ENCODE measurements at places on chromosomes 11 and 22.

DNA sequence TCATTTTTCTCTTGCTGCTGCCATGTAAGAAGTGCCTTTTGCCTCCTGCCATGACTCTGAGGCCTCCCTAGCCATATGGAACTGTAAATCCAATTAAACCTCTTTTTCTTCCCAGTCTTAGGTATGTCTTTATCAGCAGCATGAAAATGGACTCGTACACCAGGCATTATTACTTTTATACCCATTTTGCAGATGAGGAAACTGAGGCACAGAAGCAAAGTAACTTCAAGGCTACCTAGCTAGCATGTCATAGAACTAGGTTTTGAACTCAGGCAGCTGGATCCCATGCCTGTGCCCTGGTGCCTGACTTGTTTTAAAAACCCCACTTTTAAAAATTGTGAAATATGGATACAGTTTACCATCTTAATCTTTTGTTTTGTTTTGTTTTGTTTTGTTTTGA, 25.8 kb downstream of the KIAA1671 start:
- DNase-seq = no peak

GRCh38 chr11:28697920-28698827, 590.0 kb downstream of the METTL15 start:
- no peak for DNase-seq

- DNase-seq = peak; percentile 38
Observed at GRCh38 chr22:37229805-37230672, 14.0 kb downstream of the RAC2 start.

GRCh38 chr11:96132437-96132836, 208.5 kb upstream of the MTMR2 start:
- no peak for DNase-seq

- DNase-seq = no peak
Observed at GRCh38 chr22:22593964-22594656, 35.0 kb upstream of the PRAME start.

DNA sequence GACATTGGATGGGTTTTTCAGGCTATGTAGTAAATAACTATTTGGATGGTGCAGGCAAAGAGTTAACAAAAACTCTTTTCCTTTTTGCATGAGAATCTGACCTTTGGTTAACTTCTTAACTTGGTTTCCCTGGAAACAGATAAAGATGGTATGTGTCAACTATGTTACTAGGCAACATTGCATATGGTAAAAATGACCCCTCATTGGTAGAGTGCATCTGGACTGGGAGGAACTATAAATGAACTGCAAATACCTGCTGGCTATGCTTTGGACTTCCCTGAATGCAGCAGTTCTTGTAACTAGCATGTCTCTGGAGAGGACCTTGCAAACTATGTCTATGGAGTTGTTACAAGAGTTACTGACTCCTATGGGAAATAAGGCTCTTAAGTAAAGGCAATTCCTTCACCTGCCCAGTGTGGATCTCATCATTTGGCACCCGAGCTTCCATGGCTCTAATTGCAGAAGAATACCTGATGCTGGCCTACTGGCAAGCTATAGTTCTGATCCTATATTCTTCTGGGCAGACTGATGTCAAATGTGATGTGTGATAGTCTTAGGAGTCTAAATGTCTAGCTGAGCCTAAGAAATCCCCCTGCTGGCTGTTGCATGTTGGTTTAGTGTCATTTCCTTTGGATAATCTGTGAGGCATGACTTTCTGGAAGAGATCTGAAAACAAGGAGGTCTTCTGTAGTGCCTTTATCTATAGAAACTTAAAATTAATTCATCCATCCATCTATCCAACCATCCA, 126.7 kb upstream of the MTMR2 start:
- DNase-seq = no peak

- DNase-seq = no peak
Observed at GRCh38 chr11:8638300-8638699, 44.2 kb downstream of the TRIM66 start.

DNA sequence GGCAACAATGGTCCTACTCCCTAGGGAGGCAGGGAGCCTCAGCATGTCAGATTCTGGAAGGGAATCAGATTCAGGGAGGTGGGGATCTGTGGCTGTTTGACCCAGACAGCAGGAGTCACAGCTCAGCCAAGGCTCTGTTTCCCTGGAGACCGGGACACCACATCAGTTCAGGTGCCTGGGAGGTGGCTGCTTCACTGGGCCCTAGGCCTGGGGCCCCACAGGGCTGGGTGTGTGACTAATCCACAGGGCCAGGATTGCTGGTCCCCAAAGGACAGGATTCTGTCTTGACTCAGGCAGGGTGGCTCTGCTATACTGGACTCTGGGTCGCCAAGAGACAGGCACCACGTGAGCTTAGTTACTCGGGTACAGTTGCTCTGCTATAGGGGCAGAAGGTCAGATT, 3.5 kb upstream of the OR5AN1 start:
- DNase-seq = peak; percentile 11

DNA sequence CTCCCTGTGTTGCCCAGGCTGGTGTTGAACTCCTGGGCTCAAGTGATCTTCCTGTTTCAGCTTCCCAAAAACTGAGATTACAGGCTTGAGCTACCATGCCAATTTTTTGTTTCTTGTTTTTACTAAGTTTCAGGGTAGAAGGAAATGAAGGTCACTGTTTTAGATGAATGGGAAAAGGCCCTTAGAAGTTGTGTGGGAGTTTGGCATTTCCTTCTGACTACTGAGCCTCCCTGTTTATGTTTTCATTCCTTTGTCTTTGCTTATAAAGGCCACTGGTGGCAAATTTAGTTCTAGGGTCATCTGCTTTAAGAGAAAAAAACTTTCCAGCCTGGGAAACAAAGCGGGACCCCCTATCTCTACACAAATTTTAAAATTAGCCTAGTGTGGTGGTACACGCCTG, 22.1 kb downstream of the SRPRA start:
- DNase-seq = no peak

DNA sequence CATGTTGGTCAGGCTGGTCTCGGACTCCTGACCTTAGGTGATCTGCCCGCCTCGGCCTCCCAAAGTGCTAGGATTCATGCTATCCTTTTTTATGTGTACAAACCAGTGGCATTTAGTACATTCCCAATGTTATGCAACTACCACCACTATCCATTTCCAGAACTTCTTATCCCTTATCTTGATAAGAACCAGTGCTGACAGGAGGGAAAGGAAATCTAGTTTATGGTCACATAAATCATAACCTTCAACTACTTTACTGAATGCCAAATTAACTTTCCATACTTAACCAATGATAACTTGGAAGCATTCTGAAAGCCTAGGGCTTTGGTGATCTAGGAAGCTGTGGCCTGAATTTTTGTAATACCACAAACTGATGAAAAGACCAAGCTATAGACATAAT, 170.4 kb downstream of the SWAP70 start:
- no peak for DNase-seq

GRCh38 chr11:112630496-112630895, 330.7 kb upstream of the NCAM1 start:
- DNase-seq = no peak

DNA sequence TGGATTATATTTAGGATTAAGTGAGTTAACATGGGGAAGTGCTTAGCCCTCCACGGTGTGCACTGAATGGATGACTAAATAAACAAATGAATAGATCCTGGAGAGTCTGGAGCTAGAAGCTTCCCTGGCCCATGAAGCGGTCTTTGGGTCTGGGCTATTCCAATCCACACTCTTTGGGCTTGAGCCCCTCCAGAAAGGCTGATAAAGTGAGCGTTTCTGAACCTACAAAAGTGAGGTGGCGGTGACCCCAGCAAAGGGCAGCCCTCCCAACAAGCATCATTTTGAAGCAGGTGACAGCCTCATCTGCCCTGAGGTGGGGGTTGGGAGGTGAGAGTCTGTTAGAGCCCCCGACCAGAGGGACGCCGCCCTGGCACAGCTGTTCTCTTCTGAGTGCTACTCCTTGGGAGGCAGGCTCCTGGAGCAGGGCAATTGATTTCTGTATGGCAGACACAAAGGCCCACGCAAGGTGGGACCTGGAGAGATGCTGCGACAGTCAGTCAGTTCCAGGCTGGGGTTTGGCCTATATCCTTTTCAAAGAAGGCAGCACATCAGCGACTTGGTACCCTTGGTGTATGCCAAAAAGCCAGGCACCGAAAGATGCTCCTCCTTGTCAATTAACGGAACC, 157.8 kb downstream of the CACNA1I start:
- DNase-seq = no peak

DNA sequence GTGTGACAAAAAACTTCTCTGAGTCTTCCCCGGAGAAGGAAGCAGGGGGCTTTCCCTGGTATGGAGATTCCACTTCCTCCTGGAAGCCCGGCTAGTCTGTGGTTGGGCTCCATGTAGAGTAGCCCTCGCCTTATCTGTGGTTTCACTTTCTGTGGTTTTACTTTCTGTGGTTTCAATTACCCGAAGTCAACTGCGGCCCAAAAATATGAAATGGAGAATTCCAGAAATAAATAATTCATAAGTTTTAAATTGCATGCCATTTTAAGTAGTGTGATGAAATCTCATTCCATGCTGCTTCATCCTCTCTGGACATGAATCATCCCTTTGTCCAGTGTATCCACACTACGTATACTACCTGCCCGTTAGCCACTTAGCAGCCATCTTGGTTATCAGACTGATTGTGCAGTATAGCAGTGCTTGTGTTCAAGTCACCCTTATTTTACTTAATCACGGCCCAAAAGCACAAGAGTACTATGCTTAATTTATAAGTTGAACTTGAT, 275.0 kb upstream of the SESN3 start:
- no peak for DNase-seq

DNA sequence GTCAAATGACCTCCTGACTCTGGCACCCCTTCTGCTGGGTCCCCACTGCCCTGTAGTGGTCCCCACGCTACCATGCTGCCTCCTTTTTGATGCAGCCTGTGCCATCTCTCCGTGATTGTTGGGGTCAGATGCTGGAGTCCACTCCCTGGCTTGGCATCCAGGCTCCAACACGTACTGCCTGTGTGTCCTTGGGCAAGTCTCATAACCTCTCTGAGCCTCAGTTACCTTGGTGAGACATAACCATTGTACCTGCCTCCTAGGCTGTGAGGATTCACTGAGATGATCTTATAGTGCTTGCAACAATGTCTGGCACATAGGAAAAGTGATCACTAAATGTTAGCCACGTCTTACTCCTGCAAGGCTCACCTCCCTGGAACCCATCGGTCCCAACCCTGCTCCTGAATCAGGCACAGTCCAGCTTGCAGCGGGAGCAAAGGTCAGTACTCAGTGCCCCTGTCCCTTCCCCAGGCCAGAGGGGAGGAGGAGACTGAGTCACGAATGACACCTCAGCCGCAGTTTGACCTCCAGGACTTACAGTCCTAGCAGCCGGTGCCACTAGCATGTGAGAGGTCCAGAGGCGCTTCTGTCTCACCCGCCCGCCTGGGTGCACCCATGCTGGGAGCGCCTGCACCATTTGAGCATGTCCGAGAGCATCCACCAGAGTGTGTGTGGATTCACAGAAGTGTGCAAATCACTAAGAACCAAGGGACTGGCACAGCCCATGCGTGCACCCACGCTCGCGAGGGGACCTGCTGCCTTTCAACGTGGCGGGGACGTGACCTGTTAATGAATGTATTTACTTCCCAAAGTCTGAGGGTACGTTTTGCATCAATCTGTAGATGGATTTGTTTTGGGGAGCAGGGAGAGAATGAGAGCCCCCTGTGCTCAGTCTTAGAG, 3.0 kb upstream of the APOA4 start:
- DNase-seq = no peak

DNA sequence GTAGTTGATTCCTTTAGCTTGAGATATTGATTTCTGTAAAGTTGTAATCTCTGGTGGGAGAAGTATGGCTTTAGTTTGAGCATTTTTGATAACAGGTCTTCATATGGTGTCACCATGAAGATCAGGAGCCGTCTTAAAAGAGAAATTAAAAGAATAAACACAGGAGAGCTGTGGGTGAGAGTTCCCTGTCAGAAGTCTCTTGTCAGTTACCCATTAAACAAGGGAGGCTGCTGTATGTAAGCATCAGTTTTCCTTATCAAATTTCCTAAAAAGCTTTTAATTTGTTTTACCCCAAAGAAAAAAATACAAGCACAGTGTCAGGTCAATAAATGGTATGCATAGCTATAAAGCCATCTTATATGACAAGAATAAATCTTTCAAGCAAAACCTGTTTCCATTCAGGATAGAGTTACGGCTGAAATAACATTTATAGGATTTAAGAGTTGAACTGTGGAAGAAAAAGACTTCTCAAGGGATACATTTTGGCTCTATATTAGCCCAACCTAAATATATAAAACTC, 767.5 kb downstream of the JRKL start:
- no peak for DNase-seq

GRCh38 chr22:48425641-48426040, 1402.0 kb downstream of the BRD1 start:
- no peak for DNase-seq

DNA sequence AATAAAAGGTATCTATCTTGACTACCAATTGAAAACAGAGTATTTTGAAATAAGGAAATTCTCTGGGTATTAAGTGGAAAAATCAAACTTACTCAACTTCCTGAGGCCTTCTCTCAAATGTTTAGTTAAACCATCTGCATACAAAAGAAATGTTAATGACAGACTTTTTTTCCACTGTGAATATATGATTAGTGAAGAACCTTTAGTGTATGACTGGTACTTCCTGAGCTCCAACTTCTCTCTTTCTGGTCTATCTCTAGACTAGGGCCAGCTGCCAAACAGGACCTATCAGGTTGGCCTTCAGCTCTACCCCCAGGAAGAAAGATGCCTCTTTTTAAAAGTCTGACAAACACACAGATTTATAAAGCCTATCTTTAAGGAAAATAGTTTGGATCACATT, 68.8 kb upstream of the SCUBE2 start:
- DNase-seq = no peak

GRCh38 chr11:93221539-93221938, 23.7 kb upstream of the SLC36A4 start:
- DNase-seq = no peak

DNA sequence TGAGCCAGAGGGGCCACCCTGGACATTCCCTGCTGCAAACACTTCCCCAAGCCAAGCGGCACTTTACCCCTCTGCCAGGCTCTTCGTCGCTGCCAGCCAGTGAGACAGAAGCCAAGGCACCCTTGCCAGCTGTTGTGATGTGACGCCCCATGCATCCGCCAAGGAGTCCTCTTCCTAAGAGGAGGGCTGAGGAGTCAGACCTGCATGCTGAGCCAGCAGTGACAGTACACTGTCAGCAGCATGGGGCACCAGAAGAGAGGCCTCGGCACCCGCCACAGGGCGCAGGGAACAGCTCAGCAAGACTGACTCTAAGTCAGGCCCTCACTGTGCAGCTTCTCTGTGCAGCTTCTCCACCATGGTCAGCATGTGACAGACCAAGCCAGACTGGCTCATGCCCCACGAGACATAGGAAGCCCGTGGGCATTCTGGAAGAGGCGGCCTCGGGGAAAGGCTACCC, 26.4 kb downstream of the VPS37C start:
- DNase-seq = peak; percentile 29
